ENCODE measurements at places on chromosomes 12 and 14. TPM values are rescaled to one million over a fixed set of nuclear protein-coding genes. Genes with fewer than 3 reads are reported as not detected.

DNA sequence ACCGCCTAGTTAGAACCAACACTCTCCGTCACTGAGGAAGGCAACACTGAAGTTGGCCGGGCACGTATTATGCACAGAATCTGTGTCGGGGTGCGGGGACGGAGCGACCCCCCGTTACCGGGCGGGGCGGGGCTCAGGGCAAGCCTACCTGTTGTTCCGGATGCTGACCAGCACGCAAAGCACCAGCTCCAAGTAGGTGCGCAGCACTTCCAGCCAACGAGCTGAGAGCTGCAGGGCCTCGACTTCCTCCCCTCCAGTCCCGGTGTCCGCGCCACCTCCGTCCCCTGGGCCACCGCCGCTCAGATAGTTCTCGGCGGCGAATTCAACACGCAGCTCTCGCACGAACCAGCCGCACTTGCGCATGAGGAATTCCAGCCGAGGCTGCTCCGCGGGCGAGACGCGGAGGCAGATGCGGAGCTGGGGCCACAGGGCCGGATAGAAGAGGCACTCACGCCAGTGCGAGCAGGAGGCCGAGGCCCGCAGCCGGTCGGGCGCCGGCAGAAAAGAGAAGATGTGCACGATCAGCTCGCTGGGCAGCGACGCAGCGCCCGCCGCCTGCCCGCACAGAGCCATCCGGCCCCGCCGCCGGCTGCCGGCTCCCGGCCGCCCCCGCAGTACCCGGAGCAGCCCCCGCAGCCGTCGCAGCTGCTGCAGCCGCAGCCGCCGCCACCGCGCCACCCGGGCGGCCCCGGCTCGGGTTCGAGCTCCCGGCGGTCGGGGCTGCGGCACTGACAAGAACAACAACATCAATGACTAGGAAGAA is 636 bp downstream of the FBXO33 start:
- no peaks in the 10 kb centered on the region for H3K27me3 ChIP-seq
- H3K4me3 ChIP-seq = peak overlapping the region; percentile 64
- peak; percentile 66 for DNase-seq
- peak overlapping the region; percentile 100 for H3K27ac ChIP-seq
- H3K36me3 ChIP-seq = no peaks in the 10 kb centered on the region
- H3K4me1 ChIP-seq = no peaks in the 10 kb centered on the region

The TAS2R43 gene
- not detected for total RNA-seq

DNA sequence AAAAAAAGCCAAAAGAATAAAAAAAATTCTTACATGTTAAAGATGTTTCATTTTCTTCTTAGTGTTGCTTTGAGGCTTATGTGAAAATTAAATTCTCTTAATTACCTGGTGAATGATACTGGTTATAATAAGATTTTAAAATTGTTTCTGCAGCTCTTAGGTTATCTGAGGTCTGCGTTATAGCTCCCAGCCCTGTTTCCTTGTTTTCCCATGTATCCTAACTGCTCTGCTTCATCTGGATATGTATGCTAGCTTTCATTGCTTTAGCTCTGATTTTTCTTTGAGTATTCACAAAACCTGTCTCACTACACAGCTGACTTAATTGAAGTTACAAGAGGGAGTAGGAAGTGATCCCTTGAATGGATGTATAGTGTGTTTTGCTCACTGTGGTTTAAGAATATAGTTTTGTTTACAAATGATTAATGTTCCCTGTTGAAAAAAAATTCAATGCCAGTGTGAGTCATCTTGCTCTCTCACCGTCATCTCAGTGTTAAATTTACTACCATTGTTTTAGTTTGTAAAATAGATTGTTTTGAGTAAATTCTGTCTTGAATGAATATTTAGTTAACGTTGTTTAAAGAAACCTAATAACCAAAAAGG is 26.8 kb downstream of the CPSF6 start:
- H3K4me1 ChIP-seq = no peaks in the 10 kb centered on the region
- no peak for DNase-seq
- no peaks in the 10 kb centered on the region for H3K27me3 ChIP-seq
- H3K27ac ChIP-seq = no peak overlapping the region
- H3K36me3 ChIP-seq = peaks cover 44% of the 10 kb centered on the region

DNA sequence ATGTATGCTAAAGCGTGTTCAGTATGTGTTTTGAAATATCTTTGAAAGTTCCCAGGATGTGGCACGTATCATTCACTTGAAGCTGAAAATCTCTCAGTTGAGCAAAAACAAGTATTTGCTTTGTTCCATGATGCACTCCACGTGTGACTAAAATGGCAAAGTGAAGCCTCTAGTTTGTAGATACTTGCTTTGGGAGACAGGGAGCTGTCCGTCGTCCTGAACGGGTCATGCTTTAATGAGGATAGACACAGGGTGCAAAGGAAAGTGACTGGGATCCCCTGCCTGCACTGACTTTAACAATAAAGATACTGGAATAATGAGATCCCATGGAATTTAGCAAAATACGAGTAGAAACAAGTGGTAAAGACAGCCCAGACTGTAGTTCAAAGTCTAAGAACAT is 991.4 kb downstream of the NRXN3 start:
- H3K36me3 ChIP-seq = no peaks in the 10 kb centered on the region
- DNase-seq = peak; percentile 60
- H3K4me3 ChIP-seq = no peak overlapping the region
- H3K27me3 ChIP-seq = no peaks in the 10 kb centered on the region
- H3K4me1 ChIP-seq = no peaks in the 10 kb centered on the region
- H3K27ac ChIP-seq = no peak overlapping the region

DNA sequence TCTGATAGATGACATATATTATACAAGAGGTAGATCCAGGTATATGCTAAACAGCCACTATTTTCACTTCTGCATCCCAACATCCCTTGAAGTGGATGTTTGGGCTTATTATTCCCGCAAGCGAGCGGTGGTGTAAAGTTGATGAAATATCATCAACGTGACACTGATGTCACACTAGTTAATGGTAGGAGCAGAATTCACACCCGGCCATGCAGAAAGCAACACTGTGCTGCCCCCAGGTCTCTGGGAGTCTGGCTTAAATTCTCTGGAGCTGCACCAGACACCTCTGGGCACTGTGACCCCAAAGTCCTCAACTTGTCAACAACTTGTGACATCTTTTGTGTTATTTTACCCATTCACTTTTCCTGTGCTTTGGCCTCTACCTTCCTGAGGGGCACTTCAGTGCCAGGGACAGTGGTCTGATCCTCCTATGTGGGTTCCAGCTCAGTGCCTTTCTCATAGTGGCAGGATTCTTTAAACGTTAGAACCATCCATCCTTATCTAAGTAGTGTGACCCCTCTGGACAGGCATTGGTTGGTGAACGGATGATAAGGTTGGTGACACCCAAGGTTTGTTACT is 952 bp downstream of the DRAM1 start:
- H3K27me3 ChIP-seq = peaks cover 5% of the 10 kb centered on the region
- H3K27ac ChIP-seq = no peak overlapping the region
- H3K4me1 ChIP-seq = no peaks in the 10 kb centered on the region
- H3K4me3 ChIP-seq = peak overlapping the region; percentile 60
- DNase-seq = no peak
- no peaks in the 10 kb centered on the region for H3K36me3 ChIP-seq

The PRKCH gene
- total RNA-seq = 6.4 TPM

GRCh38 chr14:88750945-88751344 is 41.8 kb downstream of the EML5 start:
- H3K4me3 ChIP-seq = no peak overlapping the region
- no peaks in the 10 kb centered on the region for H3K36me3 ChIP-seq
- no peaks in the 10 kb centered on the region for H3K4me1 ChIP-seq
- H3K27me3 ChIP-seq = no peaks in the 10 kb centered on the region
- DNase-seq = no peak

DNA sequence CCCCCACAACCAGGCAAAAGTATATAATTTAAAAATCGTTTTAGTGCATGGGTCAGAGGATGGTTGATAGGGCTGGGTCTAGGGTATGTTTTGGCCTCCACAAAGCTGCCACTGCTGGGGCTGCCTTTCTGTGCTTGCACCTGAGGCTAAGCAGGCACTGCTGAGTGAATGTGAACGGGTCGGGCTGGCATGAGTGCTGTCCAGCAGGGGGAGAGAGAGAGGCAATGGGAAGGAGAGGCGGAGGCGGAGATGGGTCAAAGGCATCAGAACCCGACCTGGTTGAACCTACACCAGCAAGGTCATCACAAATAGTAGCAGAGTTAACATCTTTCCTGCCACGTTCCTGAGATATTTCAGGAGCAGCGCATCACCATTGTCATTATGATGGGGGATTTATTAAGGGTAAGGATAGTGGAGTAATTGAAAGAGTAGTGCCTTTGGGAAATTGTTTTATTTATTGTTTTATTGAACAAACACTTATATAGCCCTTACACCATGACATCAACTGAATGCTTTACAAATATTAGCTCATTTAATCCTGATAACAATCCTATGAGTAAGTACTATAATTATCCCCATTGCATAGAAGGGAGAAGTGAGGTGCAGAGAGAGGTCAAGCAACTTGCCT is 5.8 kb upstream of the NRXN3 start:
- H3K4me1 ChIP-seq = peaks cover 5% of the 10 kb centered on the region
- no peaks in the 10 kb centered on the region for H3K36me3 ChIP-seq
- no peak overlapping the region for H3K4me3 ChIP-seq
- H3K27ac ChIP-seq = no peak overlapping the region
- DNase-seq = peak; percentile 82
- H3K27me3 ChIP-seq = no peaks in the 10 kb centered on the region

The SYNE3 gene
- total RNA-seq = not detected

- no peaks in the 10 kb centered on the region for H3K36me3 ChIP-seq
- no peak for DNase-seq
- no peak overlapping the region for H3K4me3 ChIP-seq
- 0 out of 2 replicates have a peak, but pooled peaks cover under 1% of the 10 kb centered on the region for H3K4me1 ChIP-seq
- H3K27me3 ChIP-seq = no peaks in the 10 kb centered on the region
- no peak overlapping the region for H3K27ac ChIP-seq
Observed at GRCh38 chr12:6708960-6709394, 8.4 kb upstream of the PIANP start.

The ADCK1 gene
- 11.0 TPM for total RNA-seq

GRCh38 chr12:39378341-39378740 is 64.6 kb downstream of the KIF21A start:
- H3K4me1 ChIP-seq = no peaks in the 10 kb centered on the region
- no peak overlapping the region for H3K27ac ChIP-seq
- no peaks in the 10 kb centered on the region for H3K27me3 ChIP-seq

- H3K27me3 ChIP-seq = no peaks in the 10 kb centered on the region
- H3K36me3 ChIP-seq = no peaks in the 10 kb centered on the region
- H3K27ac ChIP-seq = no peak overlapping the region
- 0 out of 2 replicates have a peak, but pooled peaks cover 7% of the 10 kb centered on the region for H3K4me1 ChIP-seq
Observed at GRCh38 chr12:98699586-98699985, 54.5 kb downstream of the APAF1 start.

GRCh38 chr14:67738740-67739504 is 37.2 kb downstream of the RDH12 start:
- H3K27ac ChIP-seq = no peak overlapping the region
- H3K4me3 ChIP-seq = no peak overlapping the region
- H3K4me1 ChIP-seq = no peaks in the 10 kb centered on the region
- no peaks in the 10 kb centered on the region for H3K27me3 ChIP-seq

- peak overlapping the region; percentile 91 for H3K27ac ChIP-seq
- H3K27me3 ChIP-seq = no peaks in the 10 kb centered on the region
- H3K4me3 ChIP-seq = no peak overlapping the region
- H3K36me3 ChIP-seq = no peaks in the 10 kb centered on the region
- peaks cover 69% of the 10 kb centered on the region for H3K4me1 ChIP-seq
Observed at GRCh38 chr12:106131676-106132075, 7.1 kb downstream of the NUAK1 start.

DNA sequence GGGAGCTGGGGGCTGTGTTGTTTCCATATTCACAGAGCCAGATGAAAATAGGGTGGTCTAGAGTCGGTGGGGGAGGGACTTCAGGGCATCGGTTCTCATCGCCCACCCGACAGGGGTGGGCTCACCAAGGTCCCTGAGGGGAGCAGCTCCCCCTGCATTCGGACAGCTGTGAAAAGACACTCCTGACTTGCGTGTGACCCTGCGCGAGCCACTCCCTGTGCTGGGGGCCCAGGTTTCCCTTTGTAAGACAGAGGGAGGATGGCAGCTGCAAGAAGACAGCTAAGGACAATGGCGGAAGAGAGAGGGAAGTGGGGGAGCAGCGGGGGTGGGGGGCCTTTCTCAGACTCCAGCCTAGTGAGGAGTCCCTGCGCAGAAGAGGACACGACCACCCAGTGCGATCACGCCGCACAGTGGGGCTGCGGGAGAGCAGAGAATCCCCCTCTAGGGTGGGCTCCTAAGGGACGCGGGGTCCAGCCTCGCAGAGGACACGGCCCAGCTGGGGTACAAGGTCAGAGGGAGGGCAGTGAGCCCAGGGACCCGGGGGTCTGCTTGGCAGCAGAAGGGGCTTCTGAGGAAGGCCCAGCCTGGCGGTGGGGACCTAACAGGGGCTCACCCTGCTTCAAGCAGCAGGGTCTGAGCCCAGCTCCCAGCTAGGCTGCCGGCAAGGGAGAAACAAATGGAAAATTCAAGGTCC is 326.9 kb upstream of the DIO3 start:
- no peak overlapping the region for H3K27ac ChIP-seq
- H3K4me3 ChIP-seq = no peak overlapping the region
- no peaks in the 10 kb centered on the region for H3K27me3 ChIP-seq
- no peak for DNase-seq
- no peaks in the 10 kb centered on the region for H3K4me1 ChIP-seq
